ENCODE measurements at places on chromosomes 7 and 10.

- DNase-seq, result no peak
Observed at GRCh38 chr7:143237366-143237765, 15.5 kb downstream of the TAS2R40 start.

DNA sequence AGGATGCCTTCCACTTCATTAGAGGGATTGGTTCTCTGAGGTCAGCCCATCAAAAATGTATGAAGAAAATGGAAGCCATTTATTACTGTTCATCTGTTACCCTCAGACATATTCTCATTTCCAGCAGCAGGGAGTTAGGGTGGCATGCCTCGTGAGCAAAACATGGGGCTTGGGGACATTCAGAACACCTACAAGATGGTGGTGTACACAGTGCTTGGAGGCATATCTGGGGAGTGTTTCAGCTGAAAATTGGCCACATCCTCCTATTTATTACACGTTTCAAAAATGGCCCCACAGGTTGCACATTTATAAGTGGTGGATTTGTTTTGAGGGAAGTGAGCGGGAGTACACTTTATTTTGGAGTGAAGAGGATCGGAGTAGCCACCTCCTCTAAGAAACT lies 93.4 kb downstream of the SPAG6 start:
- no peak for DNase-seq

DNA sequence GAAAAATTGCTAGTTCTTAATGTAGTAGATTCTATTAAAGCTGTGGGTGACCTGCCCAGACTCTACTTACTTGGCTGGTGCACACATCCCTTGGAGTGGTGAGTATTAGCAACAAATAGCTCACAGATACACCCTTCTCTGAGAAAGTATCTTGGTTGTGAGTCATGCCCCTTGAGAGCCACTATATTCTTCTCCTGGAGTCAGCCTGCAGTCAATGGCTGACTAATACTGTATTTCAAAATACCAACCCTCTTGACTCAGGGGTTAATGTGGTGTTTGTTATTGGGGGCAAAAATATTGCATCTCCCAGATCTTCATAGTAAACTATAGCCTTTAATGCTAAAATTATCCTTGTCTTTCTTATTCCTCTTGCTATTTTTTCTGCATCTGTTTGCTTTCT lies 354.9 kb downstream of the BMPER start:
- no peak for DNase-seq

DNA sequence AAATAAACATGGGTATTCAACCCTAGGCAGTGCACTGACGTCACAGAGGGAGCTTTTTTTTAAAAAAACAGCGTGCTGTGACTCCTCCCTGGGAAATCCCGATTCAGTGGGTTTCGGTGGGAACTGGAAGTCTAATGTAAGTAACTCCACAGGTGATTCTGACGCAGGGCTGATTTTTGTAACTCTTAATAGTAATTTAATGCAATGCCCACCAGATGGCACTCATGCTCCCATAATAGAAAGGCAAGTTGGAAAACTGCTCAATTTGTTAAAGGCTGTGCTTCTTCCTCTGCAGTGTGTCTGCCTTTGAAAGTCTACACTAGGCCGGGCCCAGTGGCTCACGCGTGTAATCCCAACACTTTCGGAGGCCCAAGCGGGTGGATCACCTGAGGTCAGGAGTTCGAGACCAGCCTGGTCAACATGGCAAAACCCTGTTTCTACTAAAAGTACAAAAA lies 10.9 kb upstream of the RSU1 start:
- DNase-seq, result no peak

DNA sequence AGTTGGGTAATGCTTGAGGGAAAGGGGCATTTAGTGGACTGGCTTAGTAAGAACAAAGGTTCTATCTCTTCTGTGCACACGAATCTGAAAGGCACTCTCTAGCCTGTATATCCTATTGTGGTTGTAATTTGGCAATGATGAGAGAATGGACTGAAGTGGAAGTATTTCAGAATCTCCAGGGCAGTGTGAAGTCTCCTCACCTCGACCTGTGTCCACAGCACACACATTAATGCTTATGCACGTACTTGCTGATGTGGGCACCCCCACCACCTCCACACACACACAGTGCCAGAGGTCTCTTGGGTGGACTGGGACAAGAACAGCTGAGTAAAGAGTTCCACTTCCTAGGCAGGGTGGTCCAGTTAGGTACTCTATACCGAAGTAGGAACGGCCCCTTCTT lies 6.9 kb downstream of the SMC3 start:
- no peak for DNase-seq

- no peak for DNase-seq
Observed at GRCh38 chr7:46321556-46322205, 400.6 kb upstream of the IGFBP3 start.

DNA sequence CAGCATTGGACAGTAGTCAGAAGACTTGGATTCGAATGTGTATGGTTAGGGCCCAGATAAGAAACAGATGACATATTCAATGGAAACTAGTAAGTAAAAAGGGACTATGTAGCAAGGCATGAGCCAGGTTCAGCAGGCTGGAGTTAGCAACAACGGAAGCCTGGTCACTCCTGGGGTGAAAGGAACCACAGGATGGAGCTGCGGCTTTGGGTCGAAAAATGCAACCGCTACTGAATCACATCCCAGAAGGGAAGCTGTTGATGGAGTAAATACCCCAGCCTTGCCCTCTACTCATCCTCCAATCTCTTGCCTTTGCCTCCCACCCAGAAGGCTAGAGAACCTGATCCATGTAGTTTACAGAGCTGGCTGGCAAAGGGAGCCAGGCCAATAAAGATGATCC lies 37.5 kb upstream of the EGR2 start:
- DNase-seq, result no peak

DNA sequence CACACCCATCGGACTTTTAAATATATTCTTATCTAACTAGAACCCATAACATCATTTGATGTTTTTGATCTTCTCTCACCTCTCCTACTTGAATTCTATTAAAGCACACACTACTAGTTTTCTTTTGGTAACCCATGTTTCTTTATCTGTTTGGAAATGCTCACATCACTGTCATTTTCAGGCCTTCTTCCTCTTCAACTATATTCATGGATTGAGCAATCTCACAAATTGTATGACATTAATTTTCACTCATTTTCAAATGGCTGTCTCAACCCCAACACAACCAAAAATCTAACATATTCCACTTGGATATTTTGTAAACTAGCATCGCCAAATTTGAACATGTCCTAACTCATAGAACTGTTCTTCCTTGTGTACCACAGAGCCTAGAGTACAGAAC lies 488.0 kb upstream of the SEMA3A start:
- no peak for DNase-seq

- DNase-seq, result no peak
Observed at GRCh38 chr7:94974423-94974822, 67.0 kb downstream of the PPP1R9A start.

DNA sequence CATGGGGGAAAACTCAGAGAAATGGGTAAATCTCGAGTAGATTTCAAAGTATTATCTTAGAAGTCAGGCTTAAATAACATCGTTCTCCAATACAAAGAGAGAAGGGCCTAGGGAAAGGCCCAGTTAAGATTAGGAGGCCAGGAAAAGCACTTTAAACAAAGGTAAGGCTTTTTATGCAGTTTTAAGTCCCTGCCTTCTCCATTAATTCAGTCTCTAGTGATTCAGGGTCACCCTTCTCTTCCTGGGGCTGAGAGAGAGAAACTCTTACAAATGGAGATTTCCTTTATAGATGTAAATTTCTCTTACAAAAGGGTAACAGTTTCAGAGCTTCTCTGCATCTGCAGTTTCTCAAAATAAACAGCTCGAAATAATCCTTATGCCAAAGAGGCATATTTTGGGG lies 179.3 kb downstream of the HECW1 start:
- DNase-seq, result no peak

GRCh38 chr10:17883621-17884020 lies 68.1 kb upstream of the SLC39A12 start:
- DNase-seq, result no peak

- DNase-seq, result no peak
Observed at GRCh38 chr10:48587819-48588218, 17.1 kb downstream of the ARHGAP22 start.

GRCh38 chr10:49505076-49505475 lies 33.8 kb downstream of the ERCC6 start:
- DNase-seq, result no peak

- DNase-seq, result no peak
Observed at GRCh38 chr7:106548491-106548890, 112.5 kb downstream of the CCDC71L start.

- DNase-seq, result no peak
Observed at GRCh38 chr7:2837496-2837895, 6.6 kb downstream of the GNA12 start.

GRCh38 chr10:11810313-11810766 lies 12.8 kb upstream of the PROSER2 start:
- DNase-seq, result no peak

DNA sequence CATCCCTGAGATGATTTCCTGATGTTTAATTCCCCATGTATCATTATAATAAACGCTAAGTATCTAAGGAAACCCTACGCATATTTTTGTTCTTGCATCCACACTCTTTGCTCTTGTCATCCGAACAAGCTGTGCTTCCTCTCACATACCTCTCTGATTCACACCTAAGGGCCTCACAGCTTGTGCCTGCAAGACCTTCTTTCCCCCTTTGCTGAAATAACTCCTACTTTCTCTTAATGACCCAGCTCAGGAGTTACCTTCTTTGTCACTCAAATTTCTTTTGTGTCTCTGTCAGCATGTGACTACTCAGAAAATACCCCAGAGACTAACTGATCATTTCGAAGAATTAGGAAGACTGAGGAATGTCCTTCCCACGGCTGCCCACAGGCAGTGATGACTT lies 209.3 kb upstream of the IMMP2L start:
- DNase-seq, result no peak

Measured in esophagus squamous epithelium (tissue), 5 donors.